Upper lobe of left lung (tissue), 6 donors: ENCODE measurements at places on chromosomes 1 and 21. TPM values are rescaled to one million over a fixed set of nuclear protein-coding genes. Genes with fewer than 3 reads are reported as not detected.

DNA sequence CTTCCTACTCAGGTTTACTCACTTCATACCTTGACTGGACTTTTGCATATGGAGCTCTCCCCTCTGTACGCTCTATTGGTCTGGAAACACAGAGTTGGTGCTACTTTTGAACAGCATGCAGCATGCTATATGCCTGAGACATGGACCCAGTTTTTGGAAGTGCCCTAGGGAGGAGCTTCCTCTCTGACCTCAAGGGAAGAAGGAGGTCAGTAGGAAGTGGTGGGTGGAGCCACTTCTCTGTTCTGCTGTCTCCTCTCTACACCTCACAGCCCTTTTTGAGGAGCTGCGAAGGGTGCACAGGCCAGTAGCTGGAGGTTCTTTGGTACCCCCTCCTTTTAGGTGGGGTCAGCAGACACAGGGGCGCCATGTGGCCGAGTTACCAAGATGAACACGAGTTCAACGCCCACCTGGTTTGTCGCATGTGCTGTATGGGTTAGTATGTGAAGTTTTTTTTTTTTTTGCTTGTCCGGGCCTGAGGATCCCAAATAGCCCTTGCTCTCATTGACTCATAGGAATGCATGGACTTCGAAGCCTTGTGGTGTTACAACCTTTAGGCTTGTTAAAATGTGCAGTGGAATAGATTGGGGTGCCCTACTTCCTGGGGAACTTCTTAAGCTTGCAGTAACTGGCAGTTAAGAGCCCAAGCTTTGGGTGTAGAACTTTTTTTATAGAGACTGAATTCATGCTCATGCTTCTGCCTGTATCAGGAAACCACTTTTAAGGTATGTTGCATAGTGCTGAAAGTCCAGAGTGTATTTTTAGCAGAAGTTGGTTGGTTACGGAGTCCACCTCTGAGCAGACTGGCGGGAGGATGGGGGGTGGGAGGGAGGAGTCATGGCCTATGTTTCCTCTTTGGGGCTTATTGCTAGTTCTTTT lies 10.7 kb downstream of the MACF1 start:
- peak overlapping the region; percentile 84 for H3K27ac ChIP-seq
- DNase-seq: no peak
- H3K27me3 ChIP-seq: no peaks in the 10 kb centered on the region
- peaks cover 64% of the 10 kb centered on the region for H3K4me1 ChIP-seq
- no peaks in the 10 kb centered on the region for H3K36me3 ChIP-seq

DNA sequence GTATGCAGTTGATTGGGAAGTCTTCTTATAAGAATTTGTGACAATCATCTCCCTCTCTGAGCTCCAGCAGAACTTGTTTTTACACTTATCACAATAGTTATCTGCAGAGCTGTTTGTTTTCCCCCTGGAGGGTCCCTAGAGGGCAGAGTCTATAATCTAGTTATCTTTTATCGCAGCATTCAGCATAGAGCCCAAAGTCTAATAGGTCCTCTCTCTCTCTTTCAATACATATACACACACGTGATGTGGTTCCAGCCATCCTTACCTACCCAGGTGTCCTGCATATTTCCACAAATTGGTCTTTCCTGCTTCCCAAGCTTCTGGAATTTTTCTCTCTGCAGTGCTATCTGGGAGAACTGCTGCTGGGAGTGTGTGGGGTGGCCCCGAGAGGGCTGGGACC lies 229.6 kb upstream of the KIAA0040 start:
- no peaks in the 10 kb centered on the region for H3K27me3 ChIP-seq
- no peaks in the 10 kb centered on the region for H3K4me1 ChIP-seq
- no peak overlapping the region for H3K27ac ChIP-seq
- DNase-seq: no peak
- H3K36me3 ChIP-seq: no peaks in the 10 kb centered on the region
- no peak overlapping the region for H3K4me3 ChIP-seq

- peak within 1 kb of the TSS; percentile 95 for H3K27ac ChIP-seq
- peaks cover 18% of the 10 kb centered on the region for H3K4me1 ChIP-seq
These were observed at the start of gene XKR8 for GRCh38 chr1:27959792-27960603. TSS of gene XKR8 (plus strand) at chr1:27959973. CDS start at chr1:27960070, 97 bp downstream.

DNA sequence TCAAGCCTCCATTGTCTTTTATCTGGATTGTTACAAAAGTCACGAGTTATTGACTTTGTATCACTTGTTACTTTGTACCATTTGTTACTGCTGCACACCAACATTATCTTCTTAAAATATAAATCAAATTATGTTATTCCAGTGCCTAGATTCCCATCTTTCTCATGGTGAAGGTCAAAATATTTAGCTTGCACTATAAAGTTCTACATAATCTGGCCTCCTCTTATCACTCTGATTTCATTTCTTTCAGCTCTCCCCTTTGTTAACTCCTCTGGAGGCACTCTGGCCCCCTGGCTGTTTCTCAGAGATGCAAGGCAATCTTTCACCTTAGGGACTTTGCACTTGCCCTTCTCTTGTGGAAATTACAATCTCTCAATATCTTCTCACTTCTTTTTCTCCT lies 143.8 kb downstream of the OLFM3 start:
- no peaks in the 10 kb centered on the region for H3K27me3 ChIP-seq
- H3K4me3 ChIP-seq: no peak overlapping the region
- H3K4me1 ChIP-seq: no peaks in the 10 kb centered on the region
- no peak for DNase-seq

DNA sequence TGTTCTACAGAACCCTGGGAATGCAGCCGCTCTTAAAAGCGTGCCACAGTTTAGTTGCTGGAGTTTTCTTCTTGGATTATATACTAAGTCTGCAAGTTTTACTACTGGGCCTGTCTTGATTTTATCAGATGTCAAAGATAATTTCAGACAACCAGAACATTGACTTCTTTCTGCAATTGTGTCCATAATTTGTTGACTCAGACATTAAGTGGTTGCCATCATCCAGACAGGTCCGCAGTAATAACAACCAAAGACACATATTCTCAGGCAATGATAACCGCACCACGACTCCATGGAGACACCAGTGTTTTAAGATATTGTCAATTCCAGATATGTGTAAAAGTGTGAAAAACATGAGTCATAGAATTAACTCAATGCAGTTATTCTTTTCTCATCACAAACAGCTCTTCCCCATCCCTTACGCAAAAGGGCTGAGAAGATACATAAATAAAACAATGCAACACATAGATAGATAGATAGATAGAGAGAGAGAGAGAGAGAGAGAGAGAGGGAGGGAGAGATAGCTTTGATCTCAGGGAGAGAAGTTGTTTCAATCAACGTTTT lies 90.4 kb upstream of the FMN2 start:
- H3K4me1 ChIP-seq: peaks cover 12% of the 10 kb centered on the region
- no peak for DNase-seq
- H3K4me3 ChIP-seq: no peak overlapping the region
- H3K36me3 ChIP-seq: no peaks in the 10 kb centered on the region

DNA sequence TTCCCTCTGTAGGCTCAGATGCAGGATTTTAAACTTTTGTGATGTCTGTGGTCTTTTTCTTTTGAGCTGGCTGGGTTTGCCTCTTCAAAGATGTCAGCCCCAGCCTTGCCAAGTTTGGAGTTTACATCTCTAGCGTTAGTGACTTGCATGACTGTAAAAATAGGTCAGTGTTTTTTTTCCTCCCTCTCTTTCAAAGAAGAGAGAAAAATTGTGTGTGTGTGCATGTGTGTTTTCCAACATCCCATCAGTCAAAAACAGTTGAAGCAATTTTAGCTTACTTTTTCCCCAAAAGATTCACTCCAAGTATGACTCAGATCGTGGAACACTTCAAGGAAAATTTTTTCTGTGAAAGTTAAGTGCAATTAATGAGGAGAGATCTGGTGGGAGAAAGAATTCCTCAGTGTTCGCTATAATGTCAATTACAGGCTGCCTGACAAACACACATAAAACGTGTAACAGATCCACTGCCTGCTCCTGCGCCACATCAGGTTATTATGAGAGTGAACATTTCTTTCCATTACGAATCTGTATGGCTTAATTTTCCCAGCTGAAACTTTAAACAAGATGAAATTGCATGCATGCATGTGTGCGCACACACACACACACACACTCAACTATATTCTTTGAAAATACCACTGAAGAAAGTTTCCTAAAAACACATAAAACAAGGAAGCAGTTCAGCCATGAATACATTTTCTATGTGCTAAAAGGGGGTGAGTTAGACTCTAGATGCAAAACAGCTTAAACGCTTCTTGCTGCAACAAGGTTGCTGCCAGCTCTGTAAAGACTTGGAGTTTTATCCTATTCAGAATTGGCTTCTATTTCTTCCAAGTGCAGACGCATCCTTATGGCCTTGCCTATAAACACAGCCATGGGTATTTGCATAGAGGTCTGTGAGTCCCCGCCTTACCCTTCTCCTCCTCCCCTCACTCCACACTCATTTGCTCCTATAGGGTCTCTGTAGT lies 55.5 kb downstream of the TLR5 start:
- no peak overlapping the region for H3K4me3 ChIP-seq
- DNase-seq: no peak
- H3K36me3 ChIP-seq: no peaks in the 10 kb centered on the region
- no peaks in the 10 kb centered on the region for H3K27me3 ChIP-seq

- no peaks in the 10 kb centered on the region for H3K4me1 ChIP-seq
- DNase-seq: no peak
- no peaks in the 10 kb centered on the region for H3K27me3 ChIP-seq
- H3K36me3 ChIP-seq: no peaks in the 10 kb centered on the region
- H3K4me3 ChIP-seq: no peak overlapping the region
- no peak overlapping the region for H3K27ac ChIP-seq
These were observed 145.0 kb upstream of the DNAH14 start for GRCh38 chr1:224784265-224785039.

DNA sequence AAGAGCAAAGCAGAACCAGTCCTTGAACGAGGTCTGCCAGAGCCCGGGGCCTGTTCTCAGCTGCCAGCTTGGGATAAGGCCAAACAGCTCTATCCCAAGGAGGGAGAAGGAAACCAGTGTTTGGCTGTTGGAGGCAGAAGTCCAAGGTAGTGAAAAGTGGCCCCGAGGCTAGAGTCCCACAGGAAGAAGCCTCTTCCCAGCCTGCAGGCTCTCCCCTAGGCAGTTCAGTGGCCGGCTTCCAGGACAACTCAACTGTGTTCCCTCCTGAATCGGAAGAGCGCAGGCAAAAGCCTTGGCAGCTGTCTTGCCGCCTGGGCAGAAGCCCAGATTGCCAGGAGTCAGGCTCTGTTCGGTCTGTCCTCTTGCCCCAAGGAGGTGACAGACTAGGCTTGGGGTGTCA lies 19.3 kb downstream of the QSOX1 start:
- no peak overlapping the region for H3K4me3 ChIP-seq
- peaks cover 18% of the 10 kb centered on the region for H3K36me3 ChIP-seq
- peaks cover 18% of the 10 kb centered on the region for H3K4me1 ChIP-seq
- DNase-seq: peak; percentile 73
- peak overlapping the region; percentile 50 for H3K27ac ChIP-seq

GRCh38 chr1:228445490-228445842 lies 28.8 kb upstream of the TRIM17 start:
- peak; percentile 74 for DNase-seq
- H3K4me3 ChIP-seq: peak overlapping the region; percentile 40
- peaks cover 16% of the 10 kb centered on the region for H3K4me1 ChIP-seq
- peaks cover 5% of the 10 kb centered on the region for H3K27me3 ChIP-seq
- no peaks in the 10 kb centered on the region for H3K36me3 ChIP-seq
- no peak overlapping the region for H3K27ac ChIP-seq

GRCh38 chr21:39218082-39218409 lies 34.8 kb upstream of the PSMG1 start:
- H3K27ac ChIP-seq: no peak overlapping the region
- DNase-seq: no peak
- H3K36me3 ChIP-seq: peaks cover 6% of the 10 kb centered on the region
- no peak overlapping the region for H3K4me3 ChIP-seq

DNA sequence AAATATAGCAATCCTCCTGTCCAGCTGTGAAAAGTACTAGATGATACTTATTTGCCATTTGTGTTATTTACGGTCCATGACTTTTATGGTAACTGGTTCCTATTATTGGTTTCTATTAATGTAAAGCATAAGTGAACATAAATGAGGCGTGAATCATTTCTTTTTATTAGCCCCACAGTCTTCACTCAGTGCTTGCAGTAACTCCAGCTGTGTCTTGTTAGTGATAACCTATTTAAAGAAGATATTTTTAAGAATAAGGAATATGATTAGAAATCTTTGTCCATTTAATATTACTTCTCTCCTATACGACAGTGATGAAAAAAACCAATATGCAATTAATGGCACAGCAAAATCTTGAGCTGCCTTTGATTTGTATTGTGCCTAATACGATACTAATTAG lies 149.9 kb downstream of the SPATA17 start:
- no peak overlapping the region for H3K27ac ChIP-seq
- no peaks in the 10 kb centered on the region for H3K36me3 ChIP-seq
- no peak for DNase-seq
- H3K4me3 ChIP-seq: no peak overlapping the region
- H3K27me3 ChIP-seq: no peaks in the 10 kb centered on the region
- H3K4me1 ChIP-seq: no peaks in the 10 kb centered on the region

GRCh38 chr1:31373897-31374486 lies 1.1 kb upstream of the FABP3 start:
- no peak for DNase-seq
- peak overlapping the region; percentile 71 for H3K27ac ChIP-seq
- no peaks in the 10 kb centered on the region for H3K27me3 ChIP-seq
- H3K4me1 ChIP-seq: peaks cover 26% of the 10 kb centered on the region
- H3K4me3 ChIP-seq: peak overlapping the region; percentile 46
- H3K36me3 ChIP-seq: no peaks in the 10 kb centered on the region

GRCh38 chr1:96309783-96310182 lies 411.8 kb upstream of the PTBP2 start:
- H3K36me3 ChIP-seq: no peaks in the 10 kb centered on the region
- no peaks in the 10 kb centered on the region for H3K27me3 ChIP-seq
- DNase-seq: no peak
- no peak overlapping the region for H3K4me3 ChIP-seq
- no peaks in the 10 kb centered on the region for H3K4me1 ChIP-seq
- H3K27ac ChIP-seq: no peak overlapping the region

DNA sequence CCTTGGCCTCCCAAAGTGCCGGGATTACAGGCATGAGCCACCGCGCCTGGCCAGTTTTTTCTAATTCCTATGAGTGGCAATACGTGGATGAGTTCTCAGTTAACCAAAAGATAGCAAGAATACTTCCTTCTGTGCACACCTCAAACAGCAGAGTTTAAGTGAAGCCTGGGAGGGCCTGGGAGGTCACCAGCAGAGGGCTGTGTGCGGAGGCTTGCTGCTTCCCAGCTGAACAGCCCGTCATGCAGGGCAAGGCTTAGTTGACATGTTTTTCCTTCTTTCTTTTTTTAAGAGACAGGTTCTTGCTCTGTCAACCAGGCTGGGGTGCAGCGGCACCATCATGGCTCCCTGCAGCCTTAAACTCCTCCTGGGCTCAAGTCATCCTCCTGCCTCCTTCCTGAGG lies 17.8 kb downstream of the GNG4 start:
- H3K36me3 ChIP-seq: no peaks in the 10 kb centered on the region
- no peak for DNase-seq
- H3K4me1 ChIP-seq: no peaks in the 10 kb centered on the region
- H3K27me3 ChIP-seq: no peaks in the 10 kb centered on the region
- no peak overlapping the region for H3K27ac ChIP-seq
- H3K4me3 ChIP-seq: no peak overlapping the region

The SUSD4 gene
- 3.8 TPM for total RNA-seq

The RIPK4 gene
- total RNA-seq: 6.3 TPM

The SPTA1 gene
- total RNA-seq: not detected

The NEK2 gene
- total RNA-seq: 1.8 TPM

The OR10J1 gene
- total RNA-seq: not detected

The TDRD10 gene
- 10.5 TPM for total RNA-seq

The MNDA gene
- 83.3 TPM for total RNA-seq
